ENCODE measurements at places on chromosomes 7 and 10. TPM values are rescaled to one million over a fixed set of nuclear protein-coding genes. Genes with fewer than 3 reads are reported as not detected.

DNA sequence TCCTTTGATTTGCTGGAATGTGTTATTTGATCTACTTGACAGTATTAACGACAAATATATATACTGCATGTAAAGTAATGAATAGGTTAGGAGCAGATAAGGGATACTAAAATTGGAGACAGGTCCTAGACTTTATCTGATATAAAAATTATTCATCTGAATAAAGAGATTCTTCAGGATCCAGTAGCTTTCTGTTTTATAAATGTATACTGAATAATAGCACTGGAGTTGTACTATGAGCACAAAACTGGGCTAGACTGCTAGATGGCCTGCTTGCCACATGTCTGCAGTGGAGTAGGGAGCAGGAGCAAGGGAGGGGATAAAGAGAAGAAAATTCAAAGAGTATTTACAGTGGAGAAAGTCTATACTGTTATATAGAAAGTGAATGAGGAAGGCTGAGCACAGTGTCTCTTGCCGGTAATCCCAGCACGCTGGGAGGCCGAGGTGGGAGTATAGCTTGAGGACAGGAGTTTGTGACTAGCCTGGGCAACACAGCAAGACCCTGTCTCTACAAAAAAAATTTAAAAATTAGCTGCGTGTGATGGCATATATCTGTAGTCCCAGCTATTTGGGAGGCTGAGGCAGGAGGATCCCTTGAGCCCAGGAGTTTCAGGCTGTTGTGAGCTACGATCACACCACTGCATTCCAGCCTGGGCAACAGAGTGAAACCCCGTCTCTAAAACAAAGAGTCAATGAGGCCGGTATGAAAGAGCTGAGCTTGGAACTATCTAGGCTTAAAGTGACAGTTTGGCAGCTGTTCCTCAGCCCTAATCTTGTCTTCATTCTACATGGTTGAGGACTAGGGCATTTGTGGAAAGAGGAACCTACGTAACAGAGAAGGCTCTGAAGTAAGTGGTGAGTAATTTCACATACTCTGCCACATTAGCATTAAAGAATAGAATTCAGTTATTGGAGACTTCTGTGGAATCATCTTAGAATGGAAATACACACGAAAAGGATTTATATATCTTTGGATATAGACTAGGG lies 41.8 kb downstream of the CD36 start:
- DNase-seq: no peak

The CALHM3 gene
- total RNA-seq: not detected

The SLC35G1 gene
- total RNA-seq: 0.68 TPM

The PDE6C gene
- not detected for total RNA-seq

GRCh38 chr7:148753224-148753623 lies 54.5 kb downstream of the CUL1 start:
- no peak for DNase-seq

- no peak for DNase-seq
Observed at GRCh38 chr7:77766801-77767605, 31.2 kb downstream of the TMEM60 start.

DNA sequence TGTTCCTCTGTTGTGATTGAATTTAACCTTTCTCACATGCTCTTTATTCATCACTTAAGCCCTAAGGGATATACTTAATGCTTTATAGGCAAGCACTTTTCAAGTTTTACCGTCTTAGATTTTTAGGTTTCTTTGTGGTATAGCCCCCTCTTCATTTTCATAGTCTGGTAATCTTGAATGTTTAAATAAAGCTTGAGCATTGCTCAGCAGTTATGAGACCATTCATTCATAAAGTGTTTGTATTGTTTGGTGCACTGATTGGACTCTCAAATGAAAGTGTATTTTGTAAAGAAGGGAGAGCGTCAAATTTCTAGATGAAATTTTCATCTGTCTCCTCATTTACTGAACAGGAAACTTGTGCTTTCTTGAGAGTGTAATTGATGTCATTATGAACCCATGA lies 25.2 kb downstream of the TASOR2 start:
- no peak for DNase-seq

The AGK gene
- 27.8 TPM for total RNA-seq

- no peak for DNase-seq
Observed at GRCh38 chr7:83159731-83160130, 3.0 kb downstream of the PCLO start.

DNA sequence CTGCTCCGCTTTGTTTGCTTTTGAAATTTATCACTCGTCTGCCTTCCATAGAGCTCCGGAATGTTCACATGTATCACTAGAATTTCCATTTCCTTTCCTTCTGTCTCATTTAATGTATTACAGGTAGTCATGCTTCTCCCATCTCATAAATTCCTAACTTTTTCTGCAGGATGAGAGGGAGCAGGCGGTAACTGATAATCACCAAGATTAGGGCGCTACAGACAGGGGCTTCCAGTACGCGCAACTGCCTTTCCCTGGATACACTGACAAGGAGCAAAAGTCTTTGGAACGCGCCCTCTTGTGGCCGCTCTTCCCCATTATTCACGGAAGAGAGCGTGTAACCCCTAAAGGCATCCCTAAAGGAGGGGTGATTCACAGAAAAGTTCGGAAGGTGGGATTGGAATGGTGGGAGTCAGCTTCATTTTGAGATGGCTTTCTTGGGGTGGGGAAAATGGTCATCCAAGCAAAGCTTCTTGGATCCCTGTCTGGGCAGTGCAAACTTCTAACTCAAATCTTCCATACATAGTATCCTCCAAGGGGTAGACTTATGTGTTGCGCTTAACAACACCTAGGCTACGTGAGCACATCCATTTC lies 6.5 kb downstream of the INHBA start:
- DNase-seq: no peak

GRCh38 chr7:94529516-94529915 lies 19.9 kb downstream of the CASD1 start:
- no peak for DNase-seq

The CHN2 gene
- 22.6 TPM for total RNA-seq

DNA sequence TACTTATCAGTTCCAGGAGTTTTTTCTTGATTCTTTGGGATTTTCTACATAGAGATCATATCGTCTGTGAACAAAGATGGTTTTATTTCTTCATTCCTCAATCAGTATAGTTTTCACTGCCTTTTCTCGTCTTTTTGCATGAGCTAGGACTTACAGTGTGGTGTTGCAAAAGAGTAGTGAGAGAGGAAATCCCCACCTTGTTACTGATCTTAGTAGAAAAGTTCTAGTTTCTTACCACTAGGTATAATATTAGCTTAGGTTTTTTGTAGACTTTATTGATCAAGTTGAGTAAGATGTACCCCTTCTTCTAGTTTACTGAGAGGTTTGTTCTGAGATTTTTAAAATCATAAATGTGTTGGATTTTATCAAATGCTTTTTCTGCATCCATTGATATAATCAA lies 123.3 kb downstream of the TMEM26 start:
- no peak for DNase-seq

The LIPN gene
- total RNA-seq: not detected

The GBX1 gene
- total RNA-seq: not detected

DNA sequence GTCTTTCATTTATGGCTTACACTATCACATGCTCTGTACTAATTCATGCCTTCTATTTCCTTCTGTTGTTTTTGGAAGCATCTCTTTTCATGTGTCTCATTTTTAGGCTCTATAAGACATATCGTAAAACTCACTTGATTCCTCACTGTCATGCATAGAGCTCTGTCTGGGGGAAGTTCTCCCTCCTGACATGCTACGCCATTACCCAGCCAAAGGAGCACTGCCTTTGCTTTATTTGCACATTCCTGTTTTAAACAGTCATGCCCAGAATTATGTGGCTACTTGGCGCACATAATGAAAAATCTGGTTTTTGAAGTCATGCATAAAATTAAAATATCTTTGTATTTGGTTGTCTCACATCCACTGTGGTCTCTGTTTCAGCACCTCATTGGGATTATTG lies 17.6 kb upstream of the AKR1C3 start:
- no peak for DNase-seq

DNA sequence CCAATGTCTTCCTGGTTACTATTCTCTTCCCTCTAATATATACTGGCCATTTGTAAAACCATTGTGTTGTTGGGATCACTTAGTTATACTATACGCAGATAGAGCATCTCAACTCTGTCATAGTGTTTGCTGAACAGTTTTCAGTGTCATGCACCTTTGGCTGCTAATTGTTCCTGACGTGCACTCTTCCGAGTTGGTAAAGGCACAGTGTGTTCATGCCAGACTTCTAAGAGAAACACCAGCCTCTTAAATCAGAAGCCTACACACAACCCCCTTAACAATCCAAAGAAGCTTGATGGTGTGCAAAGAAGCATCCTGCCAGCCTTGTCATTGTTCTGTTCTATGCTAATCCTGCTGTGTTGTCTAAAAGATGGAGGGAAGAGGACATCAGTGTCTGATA lies 131.1 kb downstream of the MAPK8 start:
- DNase-seq: no peak

GRCh38 chr7:26648554-26648953 lies 215.8 kb downstream of the SKAP2 start:
- DNase-seq: no peak

The COL17A1 gene
- total RNA-seq: 0.49 TPM

The DDX50 gene
- 33.9 TPM for total RNA-seq

DNA sequence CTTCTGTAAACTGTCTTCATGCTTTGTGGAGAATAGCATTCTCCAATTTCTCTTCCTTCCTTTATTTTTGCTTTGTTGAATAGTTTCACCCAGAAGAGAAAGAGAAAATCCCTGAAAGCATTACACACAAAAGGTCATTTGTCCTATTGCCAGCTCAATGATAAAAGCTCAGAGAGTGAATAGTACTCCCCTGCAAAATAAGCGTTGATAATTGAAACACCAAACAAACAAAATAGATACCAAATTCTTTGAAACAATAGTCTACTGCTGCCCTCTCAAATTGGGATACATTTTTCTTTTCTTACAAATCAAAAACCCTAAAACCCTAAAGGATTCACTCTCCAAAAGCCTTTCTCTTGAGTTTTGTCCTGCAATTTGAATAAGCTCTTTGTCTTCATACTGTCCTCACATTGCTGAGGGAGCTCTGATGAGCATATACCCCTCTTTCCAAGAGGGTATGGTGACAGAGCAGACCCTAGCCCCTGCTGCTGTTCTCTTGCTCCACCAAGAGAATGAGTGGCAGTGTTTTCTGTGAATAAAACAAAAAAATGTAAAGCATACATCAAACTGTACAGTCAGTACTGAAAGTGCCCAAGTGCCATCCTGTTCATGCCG lies 134.4 kb downstream of the CSTF2T start:
- no peak for DNase-seq

DNA sequence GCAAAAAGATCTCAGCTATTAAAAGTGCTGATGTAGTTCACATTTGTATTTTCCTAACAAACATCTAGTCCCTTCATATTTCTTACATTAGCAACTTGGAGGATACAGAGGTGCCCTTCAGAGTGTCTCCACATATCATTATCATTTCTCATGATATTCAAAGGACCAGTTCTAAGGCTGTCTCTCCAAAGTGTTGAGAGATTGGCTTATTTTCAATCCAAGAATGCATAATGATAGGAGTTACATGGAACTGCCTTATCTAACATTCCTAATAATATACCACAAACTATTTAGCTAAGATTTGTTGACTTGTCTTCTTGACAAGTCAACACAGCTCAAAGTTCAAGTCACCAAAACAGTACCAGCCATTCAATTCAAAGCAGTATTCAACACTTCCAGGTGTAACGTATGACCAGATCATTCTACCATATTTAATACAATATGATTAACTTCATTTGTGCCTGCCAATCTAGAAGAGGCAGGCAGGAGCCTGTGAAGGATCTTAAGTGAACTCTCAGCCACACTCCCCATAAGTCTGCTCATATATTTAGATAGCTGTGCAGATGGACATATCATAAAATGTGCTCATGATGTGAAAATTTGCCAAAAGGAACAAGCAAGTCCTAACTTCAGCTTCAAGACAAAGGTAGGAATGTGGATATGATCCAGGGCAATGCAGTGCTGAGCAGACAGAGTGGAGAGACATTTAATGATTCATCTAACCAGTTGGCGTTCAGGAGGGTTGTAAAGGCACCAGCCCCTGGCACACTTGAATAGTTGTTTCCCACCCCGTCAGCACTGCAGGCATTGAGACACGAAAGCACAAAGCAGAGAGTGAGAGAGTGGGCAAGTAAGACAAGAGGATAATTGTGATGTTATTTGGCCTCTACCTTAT lies 108.3 kb downstream of the MTERF1 start:
- no peak for DNase-seq

DNA sequence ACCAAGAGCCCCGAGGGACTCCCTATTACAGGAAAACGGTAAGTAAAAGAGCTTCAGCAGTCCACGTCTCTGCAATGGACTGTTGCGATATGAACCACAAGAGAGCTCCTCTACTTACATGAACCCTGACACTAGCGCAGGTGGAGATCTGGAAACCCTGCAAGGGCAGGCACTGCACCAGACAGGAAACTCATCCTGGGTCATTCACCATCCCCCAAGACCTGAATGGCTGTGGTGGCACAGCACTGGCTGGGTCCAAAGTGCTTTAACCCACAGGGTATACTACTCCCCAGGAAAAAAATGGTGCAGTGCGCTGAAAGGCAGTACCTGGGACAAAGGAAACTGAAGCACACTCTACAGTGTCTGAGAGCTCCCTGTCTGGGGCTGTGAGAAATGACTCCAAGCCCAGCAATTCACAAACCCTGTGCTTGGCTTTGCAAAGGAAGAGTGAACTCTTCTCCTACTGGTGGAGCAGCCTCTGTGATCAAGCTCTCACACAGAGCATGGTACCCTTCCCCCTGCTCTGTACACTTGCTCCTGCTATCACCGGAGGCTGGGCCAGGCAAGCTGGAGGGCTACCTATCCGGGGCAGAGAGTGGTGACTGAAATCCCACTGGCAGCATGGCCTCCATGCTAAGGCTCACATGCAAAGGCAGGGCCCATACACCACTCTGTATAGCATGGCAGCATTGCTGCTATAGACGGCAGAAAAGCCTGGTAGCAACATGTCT lies 44.9 kb downstream of the HIBADH start:
- no peak for DNase-seq

GRCh38 chr7:79453266-79453557 lies 255 bp downstream of the MAGI2 start:
- DNase-seq: no peak

The DGKI gene
- total RNA-seq: 22.3 TPM

DNA sequence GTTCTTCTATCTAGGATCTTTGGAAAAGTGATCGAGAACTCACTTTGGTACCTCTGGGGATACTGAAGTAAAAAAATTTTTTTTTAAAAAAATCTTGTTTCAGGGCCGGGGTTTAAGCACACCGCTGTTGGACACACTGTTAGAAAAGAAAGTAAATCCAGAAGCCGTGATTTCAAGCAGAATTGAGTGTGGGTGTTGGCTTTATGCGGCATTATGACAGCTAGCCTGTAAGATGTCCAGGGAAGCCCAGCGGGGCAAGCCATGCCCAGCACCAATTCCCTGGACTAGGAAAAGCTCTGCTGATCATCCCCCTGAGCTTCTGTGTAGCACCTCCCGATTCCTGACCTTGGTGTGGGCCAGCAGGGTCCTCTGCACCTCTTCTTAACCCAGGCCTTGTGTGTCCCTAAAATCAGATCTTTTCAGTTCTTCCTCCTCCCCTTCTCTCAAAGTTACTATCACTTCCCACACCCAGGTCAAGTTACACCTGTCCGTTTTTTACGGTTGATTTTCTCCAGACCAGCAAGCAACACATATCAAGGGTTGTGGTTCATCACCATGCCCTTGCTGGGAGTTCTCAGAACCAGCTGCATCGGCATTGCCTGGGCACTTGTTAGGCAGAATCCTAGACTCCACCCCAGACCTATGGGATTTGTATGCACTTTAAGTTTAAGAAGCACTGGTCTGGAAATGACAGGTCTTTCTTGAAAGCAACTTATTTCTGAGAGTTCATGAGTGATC lies 205.3 kb downstream of the TAX1BP1 start:
- no peak for DNase-seq

The NPC1L1 gene
- 0.85 TPM for total RNA-seq

- no peak for DNase-seq
Observed at GRCh38 chr7:1160670-1161021, 650 bp upstream of the ZFAND2A start.

- DNase-seq: no peak
Observed at GRCh38 chr10:97582169-97582568, 2.0 kb upstream of the HOGA1 start.

The CPA2 gene
- 0.41 TPM for total RNA-seq
